ENCODE measurements at places on chromosomes 12 and 14. TPM values are rescaled to one million over a fixed set of nuclear protein-coding genes. Genes with fewer than 3 reads are reported as not detected.

The PPP1R1A gene
- 0.43 TPM for total RNA-seq

The BDKRB2 gene
- 1.4 TPM for total RNA-seq

The OR6C76 gene
- total RNA-seq = not detected

The DPF3 gene
- not detected for total RNA-seq

The LRRC43 gene
- total RNA-seq = not detected

The ANKRD33 gene
- total RNA-seq = not detected

The EMP1 gene
- total RNA-seq = 6.6 TPM

The AMN gene
- 70.7 TPM for total RNA-seq

GRCh38 chr14:99803803-99804202 is 10.6 kb downstream of the EML1 start:
- no peak for DNase-seq
- no peaks in the 10 kb centered on the region for H3K4me1 ChIP-seq
- H3K4me3 ChIP-seq = no peak overlapping the region
- H3K27me3 ChIP-seq = no peaks in the 10 kb centered on the region
- H3K36me3 ChIP-seq = no peaks in the 10 kb centered on the region

DNA sequence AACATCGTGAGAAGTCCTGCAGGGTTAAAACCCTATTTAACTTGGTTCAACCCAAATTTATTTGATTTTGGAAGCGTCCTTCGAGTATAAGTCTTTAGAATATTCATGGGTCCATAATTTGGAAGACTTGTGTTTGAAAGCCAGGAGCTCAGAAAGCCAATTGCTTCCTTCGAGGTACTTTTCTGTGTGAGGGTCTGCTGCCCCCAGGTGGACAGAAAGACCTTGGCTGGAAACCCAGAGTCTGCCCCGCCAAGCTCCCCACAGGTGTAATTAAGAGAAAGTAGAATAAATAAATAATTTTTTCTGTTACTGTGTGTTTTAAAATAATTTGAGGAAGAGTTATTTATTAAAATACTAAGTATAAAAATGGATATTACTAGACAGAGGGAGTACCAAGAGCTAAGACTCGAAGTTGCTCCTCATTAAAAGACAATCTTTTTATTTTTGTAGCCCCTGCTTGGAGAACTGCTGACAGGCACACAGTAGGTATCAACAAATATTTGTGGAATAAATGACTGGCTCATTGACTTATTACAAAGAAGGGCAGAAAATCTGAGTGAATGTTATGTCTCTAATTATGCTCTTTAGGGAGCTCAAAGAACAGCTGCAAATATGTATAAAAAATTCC is 105.8 kb downstream of the PAH start:
- DNase-seq = peak; percentile 43
- no peaks in the 10 kb centered on the region for H3K4me1 ChIP-seq
- H3K36me3 ChIP-seq = no peaks in the 10 kb centered on the region
- no peaks in the 10 kb centered on the region for H3K27me3 ChIP-seq
- H3K4me3 ChIP-seq = no peak overlapping the region

DNA sequence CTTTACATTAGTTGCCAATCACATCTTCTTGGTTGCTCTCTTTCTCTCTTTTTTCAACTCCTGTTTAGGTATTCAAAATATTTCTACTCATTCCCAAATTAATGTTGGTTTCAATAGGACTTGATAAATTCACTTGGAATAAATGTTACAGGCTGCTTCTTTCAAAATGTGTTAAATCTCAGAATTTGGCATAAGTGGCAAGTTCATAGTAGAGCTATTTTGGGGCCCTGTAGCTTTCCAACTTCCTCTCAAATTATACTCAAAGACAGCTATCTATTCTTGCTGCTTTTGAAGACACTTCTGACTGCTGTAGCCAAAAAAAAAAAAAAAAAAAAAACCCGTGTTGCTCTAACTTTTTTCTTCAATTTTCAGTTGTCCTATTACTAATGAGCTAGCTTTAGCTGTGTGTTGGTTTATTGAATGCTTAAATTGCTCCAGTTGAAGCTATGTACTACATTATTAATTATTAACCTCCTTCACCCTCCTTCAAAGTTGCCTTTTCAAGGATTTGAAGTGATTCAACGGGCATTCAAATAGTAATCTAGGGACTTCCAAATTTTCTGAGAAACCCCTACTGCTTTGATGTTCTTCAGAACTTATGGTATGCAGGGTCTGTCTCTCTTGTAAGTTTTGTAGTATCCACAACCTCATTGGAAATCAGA is 554.6 kb upstream of the FLRT2 start:
- DNase-seq = no peak
- H3K27ac ChIP-seq = no peak overlapping the region
- H3K27me3 ChIP-seq = no peaks in the 10 kb centered on the region

DNA sequence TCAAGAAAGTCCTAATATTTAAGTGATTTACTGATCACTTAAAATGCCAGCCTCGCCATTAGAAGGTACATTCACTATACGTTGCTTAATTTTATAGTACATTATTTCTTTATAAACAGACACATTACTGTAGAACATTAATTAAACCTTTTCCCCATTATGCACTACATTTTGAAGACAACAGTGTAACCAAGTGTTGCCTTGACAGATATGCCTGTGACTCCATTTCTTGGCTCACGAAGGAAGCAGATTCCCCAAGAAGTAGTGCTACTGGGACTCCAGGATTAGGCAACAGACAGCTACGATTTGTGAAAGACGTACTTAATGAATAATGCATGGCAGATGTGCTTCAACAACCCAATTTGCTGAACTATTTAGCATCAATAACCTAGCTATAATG is 394.8 kb downstream of the RPS29 start:
- H3K36me3 ChIP-seq = no peaks in the 10 kb centered on the region
- H3K27ac ChIP-seq = no peak overlapping the region
- no peak overlapping the region for H3K4me3 ChIP-seq
- H3K4me1 ChIP-seq = no peaks in the 10 kb centered on the region
- no peaks in the 10 kb centered on the region for H3K27me3 ChIP-seq

GRCh38 chr12:99119449-99119848 is 474.4 kb downstream of the APAF1 start:
- no peaks in the 10 kb centered on the region for H3K36me3 ChIP-seq
- DNase-seq = no peak
- no peaks in the 10 kb centered on the region for H3K4me1 ChIP-seq
- no peaks in the 10 kb centered on the region for H3K27me3 ChIP-seq
- H3K27ac ChIP-seq = no peak overlapping the region
- no peak overlapping the region for H3K4me3 ChIP-seq

DNA sequence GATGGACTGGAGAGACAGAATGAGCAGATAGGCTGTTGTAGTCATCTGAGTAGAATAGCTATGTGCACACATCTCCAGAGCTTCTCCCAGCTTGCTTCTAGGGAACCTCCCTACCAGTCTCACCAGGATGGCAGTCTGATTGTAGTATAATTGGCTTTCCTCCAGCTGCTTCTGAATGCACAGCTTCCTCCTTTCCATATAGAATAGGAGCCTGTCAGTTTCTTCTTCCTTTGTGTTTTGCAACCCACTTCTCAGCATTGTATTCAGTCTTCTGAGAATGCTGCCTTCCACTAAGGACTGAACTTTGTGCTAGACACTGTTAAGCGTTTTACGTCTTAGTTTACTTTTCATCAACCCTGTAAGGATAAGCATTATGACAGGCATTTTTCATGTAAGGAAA is 2.2 kb upstream of the CSAD start:
- H3K27ac ChIP-seq = no peak overlapping the region
- DNase-seq = no peak
- H3K4me1 ChIP-seq = peaks cover 20% of the 10 kb centered on the region
- H3K27me3 ChIP-seq = no peaks in the 10 kb centered on the region
- H3K36me3 ChIP-seq = peaks cover 12% of the 10 kb centered on the region

DNA sequence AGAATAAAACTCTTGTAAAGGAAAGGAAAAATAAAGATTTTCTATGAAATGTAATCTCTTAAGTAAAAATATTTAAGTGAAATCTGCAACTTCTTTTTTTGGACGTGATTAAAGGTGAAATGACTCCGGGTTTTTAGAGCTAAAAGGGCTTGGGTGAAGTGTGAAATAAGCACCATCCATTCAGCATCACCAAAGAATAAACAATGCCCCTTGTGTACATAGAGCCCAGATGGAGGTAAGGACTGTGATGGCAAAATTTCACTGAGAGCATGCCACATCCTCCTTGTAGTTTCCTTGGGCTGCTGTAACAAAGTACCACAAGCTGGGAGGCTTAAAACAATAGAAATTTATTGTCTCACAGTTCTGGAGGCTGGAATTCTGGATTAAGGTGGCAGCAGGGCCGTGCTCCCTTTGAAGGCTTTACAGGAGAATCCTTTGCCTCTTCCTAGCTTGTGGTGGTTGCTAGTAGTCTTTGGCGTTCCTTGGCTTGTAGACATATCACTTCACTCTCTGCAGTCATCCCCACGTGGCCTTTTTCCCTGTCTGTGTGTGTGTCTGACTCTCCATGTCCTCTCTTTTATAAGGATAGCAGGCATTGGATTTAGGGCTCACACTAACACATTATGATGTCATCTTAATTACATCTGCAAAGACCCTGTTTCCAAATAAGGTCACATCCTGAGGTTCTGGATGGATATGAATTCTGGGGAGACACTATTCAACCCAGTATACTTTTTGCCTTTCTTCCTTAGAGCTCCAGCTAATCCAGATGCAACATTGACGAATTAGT is 24.2 kb downstream of the ZNF664 start:
- H3K4me1 ChIP-seq = no peaks in the 10 kb centered on the region
- no peak for DNase-seq
- H3K27ac ChIP-seq = no peak overlapping the region
- H3K36me3 ChIP-seq = peaks cover 6% of the 10 kb centered on the region
- H3K27me3 ChIP-seq = no peaks in the 10 kb centered on the region

GRCh38 chr12:85266356-85266755 is 13.7 kb upstream of the ALX1 start:
- DNase-seq = no peak
- no peaks in the 10 kb centered on the region for H3K36me3 ChIP-seq
- H3K4me1 ChIP-seq = no peaks in the 10 kb centered on the region
- H3K27ac ChIP-seq = no peak overlapping the region
- no peaks in the 10 kb centered on the region for H3K27me3 ChIP-seq

DNA sequence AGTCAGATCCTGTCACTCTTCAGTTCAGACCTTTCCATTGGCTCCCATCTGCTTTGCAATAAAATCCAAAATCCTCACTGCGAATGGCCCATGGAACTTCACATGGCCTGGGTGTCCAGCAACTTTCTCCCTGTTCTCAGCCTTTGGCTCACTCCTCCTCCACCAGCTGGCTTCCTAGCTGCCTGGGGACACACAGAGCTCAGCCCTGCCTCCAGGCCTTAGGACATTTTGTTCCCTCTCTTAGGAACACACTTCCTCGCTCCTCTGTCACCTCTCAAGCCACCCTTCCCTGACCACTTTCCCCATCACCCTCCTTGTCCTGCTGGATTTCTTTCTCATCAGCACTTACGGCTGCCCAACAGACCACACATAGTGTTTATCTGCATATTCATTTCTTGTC is 419.6 kb downstream of the MED13L start:
- no peaks in the 10 kb centered on the region for H3K27me3 ChIP-seq
- no peak overlapping the region for H3K27ac ChIP-seq
- H3K4me1 ChIP-seq = no peaks in the 10 kb centered on the region
- DNase-seq = no peak
- no peaks in the 10 kb centered on the region for H3K36me3 ChIP-seq

DNA sequence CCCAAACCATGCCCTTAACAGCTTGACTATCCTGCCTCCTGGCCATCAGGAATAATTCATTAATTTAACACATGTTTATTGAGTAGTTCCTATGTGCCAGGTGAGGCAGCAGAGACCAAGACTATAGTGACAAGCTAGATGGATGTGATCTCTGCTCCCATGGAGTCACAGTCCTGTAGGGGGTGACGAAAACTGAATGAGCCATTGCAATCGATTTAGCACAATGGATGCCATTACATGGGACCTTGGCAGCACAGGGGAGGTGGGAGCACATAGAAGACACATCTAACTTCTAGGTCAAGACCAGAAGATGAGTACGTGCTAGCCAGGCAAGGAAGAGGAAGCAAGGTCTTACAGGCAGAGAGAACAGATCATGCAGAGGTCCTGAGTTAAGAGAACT is 68.7 kb downstream of the NOS1 start:
- H3K27me3 ChIP-seq = no peaks in the 10 kb centered on the region
- H3K4me1 ChIP-seq = no peaks in the 10 kb centered on the region
- no peaks in the 10 kb centered on the region for H3K36me3 ChIP-seq

DNA sequence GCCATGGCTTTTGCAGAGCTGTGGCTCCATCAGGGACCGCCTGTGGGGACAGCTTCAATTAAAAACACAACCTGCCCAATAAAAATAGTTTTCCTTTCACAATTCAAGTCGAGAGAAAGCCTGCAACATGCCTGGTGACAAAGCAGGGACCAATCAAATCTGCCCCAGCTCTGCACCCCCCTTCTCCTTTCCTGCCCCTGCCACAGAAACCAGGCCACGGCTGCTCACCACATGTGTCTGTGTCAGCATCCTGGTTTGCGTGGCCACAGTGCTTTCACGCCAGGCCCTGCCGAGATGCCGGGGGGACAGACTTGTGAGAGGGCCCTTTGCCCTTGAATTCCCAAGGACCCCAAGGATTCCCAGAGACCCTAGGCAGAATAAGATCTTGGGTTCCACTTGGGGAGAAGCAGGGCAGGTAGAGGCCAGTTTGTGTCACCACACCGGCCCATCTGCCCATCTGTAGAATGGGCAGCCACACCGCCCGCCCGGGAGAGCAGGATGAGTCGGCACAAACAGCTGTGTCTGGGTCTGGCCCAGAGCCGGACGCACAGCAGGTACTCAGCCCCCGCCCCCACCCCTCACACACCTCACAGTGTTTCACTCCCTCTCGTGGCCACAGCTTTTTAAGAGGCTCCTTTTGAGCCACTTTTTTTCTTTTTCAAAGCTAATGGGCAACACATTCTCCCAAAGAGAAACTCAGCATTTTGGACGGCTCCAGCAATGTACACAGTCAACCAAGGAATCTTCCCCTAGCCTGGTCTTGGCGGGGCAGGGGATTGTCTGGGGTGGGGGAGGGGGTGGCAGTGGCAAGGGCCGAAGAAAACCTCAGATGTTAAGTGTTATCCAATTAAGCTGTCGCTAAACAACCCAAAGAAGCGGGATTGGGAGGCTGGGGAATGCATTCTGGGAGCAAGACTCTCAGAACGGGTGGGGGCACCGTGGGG is 41.5 kb downstream of the BCL11B start:
- H3K36me3 ChIP-seq = no peaks in the 10 kb centered on the region
- H3K4me3 ChIP-seq = no peak overlapping the region
- no peak for DNase-seq
- H3K27me3 ChIP-seq = no peaks in the 10 kb centered on the region

GRCh38 chr14:89805501-89805900 is 149.0 kb downstream of the EFCAB11 start:
- DNase-seq = no peak
- no peaks in the 10 kb centered on the region for H3K27me3 ChIP-seq
- no peaks in the 10 kb centered on the region for H3K36me3 ChIP-seq
- H3K4me3 ChIP-seq = no peak overlapping the region
- H3K4me1 ChIP-seq = no peaks in the 10 kb centered on the region

GRCh38 chr14:77238356-77238755 is 32.6 kb downstream of the NGB start:
- H3K36me3 ChIP-seq = no peaks in the 10 kb centered on the region
- no peaks in the 10 kb centered on the region for H3K4me1 ChIP-seq
- no peak overlapping the region for H3K4me3 ChIP-seq

- no peaks in the 10 kb centered on the region for H3K27me3 ChIP-seq
- no peak overlapping the region for H3K27ac ChIP-seq
- no peak overlapping the region for H3K4me3 ChIP-seq
- DNase-seq = no peak
- peaks cover 2% of the 10 kb centered on the region for H3K36me3 ChIP-seq
Measured at GRCh38 chr14:91173904-91174303, 60.0 kb downstream of the DGLUCY start.

GRCh38 chr14:21614240-21614639 is 20.5 kb downstream of the OR10G2 start:
- peak; percentile 9 for DNase-seq
- no peak overlapping the region for H3K4me3 ChIP-seq
- H3K27me3 ChIP-seq = no peaks in the 10 kb centered on the region

All from Caco-2 (cell line).